Stimulated activated CD4-positive, alpha-beta T cell treated with anti-CD3 and anti-CD28 coated beads, TNF-alpha, amount 100 ng/mL, for 1 hour (primary cell): ENCODE measurements at places on chromosomes 4 and X.

- DNase-seq: no peak
These were observed 37.9 kb upstream of the PAPSS1 start for GRCh38 chr4:107757864-107758476.

DNA sequence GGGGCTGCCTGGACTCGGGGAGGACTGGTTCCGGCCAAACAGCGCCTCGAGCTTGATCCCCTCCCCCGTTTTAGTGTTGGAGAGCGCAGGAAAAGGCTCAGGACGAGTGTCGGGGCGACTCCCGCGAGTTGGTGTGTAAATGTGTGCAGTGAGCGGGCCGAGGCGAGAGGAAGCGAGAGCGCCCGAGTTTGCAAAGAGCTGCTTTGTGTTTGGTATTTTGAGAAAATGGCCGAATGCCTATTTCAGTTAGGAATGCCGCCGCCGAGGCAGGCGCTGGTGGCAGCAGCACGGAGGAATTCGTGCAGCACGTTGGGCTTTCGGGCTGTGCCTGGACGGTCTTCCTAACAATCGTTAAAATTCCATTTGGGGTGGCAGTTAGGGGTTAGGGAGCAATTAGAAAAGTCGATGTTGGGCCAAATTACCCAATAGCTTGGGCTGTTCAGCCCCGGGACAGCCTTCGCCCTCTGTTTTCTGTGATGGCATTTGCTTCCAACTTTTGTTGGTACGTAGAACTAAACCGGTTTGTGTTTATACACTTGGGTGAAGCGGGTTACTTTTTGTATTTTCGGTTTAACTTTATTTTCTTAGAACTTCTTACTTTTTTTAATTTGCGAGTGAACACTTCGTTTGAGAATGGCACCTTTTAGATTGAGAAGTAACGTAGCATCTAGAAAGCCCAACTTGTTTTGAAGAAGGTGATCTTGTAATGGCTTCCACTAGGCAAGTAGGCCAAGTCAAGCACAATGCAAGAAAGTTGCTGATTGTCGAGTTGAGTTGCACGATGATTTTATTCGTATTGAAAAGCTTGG lies 1.6 kb downstream of the REST start:
- no peak for DNase-seq

- DNase-seq: no peak
These were observed 202.3 kb upstream of the NEIL3 start for GRCh38 chr4:177107288-177107921.

DNA sequence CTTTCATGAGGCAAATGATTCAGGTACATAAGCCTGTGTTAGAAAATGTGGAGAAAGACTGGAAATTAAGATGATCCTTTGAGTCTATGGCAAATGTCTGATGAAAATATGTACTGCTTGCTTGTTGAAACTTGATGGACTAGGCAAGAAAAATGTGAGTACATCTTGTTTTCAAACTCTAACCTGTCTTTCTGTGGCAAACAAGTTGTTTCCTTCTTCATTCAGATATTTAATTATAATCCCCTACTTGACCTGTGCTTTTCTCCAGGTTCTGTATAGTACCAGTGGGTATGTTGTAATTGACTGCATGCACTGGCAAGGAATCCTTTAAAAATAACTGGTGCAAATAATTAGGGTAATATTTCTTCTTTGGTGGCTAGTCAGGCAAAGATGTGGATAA lies 136.7 kb downstream of the ARHGAP24 start:
- DNase-seq: no peak

DNA sequence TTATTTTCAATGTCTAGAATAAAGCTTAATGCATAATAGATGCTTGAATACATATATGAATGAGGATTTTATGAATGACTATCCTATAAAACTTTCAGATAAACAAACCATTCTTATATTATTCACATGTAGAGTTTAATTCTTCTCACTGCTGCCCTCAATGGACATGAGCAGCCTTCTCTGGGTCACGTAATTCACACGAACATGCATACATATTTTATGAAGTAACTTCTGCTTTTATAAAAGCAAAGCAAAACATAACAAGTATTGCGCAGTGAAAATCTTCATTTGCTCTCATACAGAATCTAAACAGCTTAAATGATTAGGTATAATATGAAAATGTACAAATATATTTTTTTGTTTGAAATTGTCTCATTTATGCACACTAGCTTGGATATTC lies 116.7 kb downstream of the TMA16 start:
- no peak for DNase-seq

GRCh38 chrX:134664202-134664601 lies 5.9 kb upstream of the PLAC1 start:
- DNase-seq: no peak

GRCh38 chr4:147785129-147785528 lies 53.2 kb downstream of the ARHGAP10 start:
- no peak for DNase-seq

DNA sequence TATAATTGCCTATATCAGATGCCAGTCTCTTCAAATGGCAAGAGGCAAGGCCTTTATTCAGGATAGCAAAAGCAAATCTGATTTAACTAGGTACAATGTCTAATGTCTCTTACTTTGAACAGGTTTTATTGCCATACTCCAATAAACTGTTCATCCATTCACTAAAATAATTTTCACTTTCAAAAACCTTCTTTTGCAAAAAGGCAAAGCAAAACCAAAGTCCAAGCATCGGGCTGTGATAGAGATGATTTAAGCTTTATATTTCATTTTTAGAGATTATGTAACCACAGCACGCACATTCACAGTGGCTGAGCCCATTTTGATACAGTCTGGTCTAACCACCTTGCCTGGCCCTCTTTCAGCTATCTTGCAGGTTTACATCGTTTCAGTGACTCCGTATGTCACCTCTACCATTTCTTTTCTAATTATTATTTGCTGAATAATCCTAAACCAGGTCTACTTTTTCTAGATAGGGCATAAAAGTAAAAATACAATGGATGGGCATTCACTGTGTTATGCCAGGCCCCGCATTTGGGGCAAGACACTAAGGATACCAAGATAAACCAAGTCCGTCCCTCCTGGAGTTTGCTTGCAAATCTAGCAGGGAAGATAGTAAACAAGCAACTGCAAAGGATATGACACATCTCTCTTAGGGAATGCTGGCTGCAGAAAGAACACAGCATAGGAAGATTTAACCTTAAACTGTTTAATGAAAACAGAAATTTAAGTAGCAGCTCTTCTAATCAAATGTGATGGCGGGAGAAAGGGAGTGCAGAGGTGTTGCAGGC lies 1.8 kb downstream of the CASP3 start:
- no peak for DNase-seq

DNA sequence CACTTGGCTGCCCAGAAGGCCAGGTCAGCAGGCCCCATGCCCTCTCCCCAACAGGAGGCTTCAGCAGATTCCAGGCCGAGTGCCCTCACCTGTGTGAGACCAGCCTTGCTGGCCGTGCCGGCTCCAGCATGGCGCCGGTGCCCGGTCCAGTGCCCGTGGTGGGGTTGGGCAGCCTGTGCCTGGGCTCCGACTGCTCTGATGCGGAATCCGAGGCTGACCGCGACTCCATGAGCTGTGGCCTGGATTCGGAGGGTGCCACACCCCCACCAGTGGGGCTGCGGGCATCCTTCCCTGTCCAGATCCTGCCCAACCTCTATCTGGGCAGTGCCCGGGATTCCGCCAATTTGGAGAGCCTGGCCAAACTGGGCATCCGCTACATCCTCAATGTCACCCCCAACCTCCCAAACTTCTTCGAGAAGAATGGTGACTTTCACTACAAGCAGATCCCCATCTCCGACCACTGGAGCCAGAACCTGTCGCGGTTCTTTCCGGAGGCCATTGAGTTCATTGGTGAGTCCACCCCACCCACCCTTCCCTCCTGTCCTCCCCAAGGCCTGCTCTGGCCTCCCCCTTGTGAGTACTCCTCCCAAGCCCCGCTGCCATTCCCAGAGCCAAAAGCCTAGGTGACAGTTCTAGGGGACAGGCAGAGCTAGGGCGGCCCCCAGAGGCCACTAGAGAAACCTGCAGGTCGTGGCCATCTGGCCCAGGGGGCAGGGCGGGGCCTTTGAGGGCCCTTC lies 2.3 kb downstream of the DUSP9 start:
- no peak for DNase-seq

GRCh38 chr4:127598656-127599055 lies 34.1 kb upstream of the INTU start:
- no peak for DNase-seq

GRCh38 chr4:113811359-113811758 lies 49.8 kb upstream of the CAMK2D start:
- no peak for DNase-seq

GRCh38 chrX:134163836-134164235 lies 73.1 kb upstream of the CCDC160 start:
- DNase-seq: no peak

- DNase-seq: peak; percentile 42
These were observed 7.6 kb downstream of the DLG3 start for GRCh38 chrX:70452143-70452733.

- DNase-seq: no peak
These were observed 57.5 kb upstream of the WDR1 start for GRCh38 chr4:10173754-10174749.

DNA sequence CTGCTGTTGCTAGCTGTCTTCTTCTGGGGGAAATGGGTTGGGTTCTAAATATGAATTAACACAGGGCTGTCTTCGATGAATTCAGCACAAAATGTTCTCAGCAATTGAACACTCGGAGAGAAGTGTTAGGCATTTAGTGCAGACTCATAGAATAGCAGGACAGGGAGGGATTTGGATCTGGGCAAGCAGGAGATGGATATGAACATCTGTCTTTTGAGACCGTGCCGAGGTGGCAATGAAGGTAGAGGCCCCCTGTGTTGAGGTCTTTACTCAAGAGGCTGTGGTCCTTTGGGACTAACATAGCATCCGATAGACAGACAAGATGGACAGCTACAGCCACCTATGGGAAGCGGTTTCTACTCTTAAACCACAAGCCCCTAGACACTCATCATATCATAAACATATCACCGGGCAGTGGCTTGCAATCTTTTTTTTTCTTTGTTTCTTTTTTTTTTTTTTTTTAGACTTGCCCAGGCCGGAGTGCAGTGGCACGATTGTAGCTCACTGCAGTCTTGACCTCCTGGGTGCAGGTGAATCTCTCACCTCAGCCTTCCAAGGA lies 6.7 kb downstream of the CD99 start:
- DNase-seq: no peak

DNA sequence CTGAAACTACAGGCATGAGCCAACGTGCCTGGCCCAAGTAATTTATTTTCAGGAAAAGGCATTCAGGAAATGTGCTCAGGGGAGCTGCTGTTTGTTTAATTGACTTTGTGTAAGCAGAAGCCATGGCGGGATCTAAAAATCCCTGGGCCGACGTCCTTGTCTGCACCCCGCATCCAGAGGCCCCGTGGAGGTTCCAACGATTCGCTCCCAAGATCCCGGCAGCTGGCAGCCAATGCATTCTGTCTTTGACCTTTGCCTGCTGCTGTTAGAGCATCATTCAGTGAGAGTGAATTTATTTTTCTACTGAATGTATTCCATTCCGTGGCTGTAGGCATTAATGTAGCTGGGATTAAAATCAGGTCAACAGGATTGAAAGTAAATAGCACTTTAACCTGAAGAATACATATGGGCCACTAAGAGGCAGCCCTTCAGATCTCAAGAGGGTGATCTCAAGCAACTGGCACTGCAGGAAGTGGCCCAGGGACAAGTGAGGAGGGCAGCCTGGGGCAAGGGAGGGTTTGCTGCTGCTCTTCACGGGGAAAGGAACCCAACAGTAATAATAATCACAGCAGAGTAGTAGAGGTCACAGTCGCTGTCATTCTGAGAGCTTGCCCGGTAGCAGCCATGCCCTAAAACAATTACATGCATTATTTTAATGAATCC lies 75.2 kb downstream of the PSAPL1 start:
- DNase-seq: no peak

DNA sequence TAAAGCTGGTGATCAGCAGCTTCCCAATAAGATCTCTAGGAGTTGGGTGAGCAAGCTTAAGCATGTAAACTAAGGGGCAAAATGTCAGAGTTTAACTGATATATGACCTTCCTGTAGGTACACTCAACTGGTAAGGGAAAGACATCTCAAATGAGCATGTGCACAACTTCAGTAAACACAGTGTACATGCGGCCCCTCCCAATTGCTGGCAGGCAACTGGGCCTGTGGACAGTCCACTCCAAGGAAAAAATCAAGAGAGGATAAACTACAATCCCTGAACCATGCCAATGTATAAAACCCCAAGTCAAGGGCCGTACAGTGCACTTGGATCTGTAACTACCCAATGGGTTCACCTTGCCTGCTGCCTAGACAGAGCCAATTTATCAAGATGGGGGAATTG lies 4.9 kb upstream of the NAA11 start:
- DNase-seq: no peak

DNA sequence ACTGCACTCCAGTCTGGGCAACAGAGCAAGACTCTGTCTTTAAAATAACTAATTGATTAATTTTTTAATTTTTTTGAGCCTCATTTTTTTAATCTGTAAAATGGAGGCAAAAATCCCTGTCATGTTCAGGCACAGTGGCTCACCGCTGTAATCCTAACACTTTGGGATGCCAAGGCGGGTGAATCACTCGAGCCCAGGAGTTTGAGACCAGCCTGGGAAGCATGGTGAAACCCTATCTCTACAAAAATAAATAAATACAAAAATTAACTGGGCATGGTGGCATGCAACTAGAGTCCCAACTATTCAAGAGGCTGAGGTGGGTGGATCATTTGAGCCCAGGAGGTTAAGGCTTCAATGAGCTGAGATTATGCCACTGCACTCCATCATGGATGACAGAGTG lies 15.4 kb downstream of the AMTN start:
- no peak for DNase-seq

- no peak for DNase-seq
These were observed 37.5 kb upstream of the IL13RA2 start for GRCh38 chrX:115054876-115055275.

GRCh38 chr4:169045862-169046584 lies 36.0 kb upstream of the CBR4 start:
- no peak for DNase-seq

DNA sequence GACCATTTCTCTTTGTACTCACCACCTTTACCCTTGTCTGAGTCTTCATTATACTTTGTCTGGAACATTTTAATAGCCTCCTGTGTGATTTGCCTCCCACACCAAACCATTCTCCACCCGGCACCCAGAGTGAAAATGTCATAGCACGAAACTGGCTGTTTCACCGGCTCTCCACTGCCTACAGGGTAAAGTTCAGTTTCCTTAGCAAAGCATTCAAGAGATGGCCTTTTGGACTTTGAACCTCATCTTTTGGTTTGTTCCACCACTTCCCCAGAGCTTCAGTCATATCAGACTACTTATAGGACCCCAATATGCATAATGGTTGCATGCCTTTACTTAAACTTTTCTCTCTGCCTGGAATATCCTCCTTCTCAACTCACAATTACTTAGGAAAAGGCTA lies 38.3 kb downstream of the RAP2C start:
- no peak for DNase-seq
